A549 treated with CORT108297 at 1 μM for 4 hours (cell line): ENCODE measurements at places on chromosomes 6 and 20. TPM values are rescaled to one million over a fixed set of nuclear protein-coding genes. Genes with fewer than 3 reads are reported as not detected.

The MEI4 gene
- not detected in 5 replicates for total RNA-seq

The MROH8 gene
- 0.68 to 1.3 TPM (median 0.93 TPM) in 5 replicates for total RNA-seq

The HLA-DPA1 gene
- total RNA-seq: 0.05 to 0.22 TPM in 2 of 5 replicates, not detected in the others

The CFB gene
- total RNA-seq: 1.5 to 3.3 TPM (median 2.4 TPM) in 5 replicates

The IRAK1BP1 gene
- total RNA-seq: 0.66 to 0.78 TPM (median 0.74 TPM) in 5 replicates

The IPCEF1 gene
- total RNA-seq: 0.05 to 0.16 TPM (median 0.13 TPM) in 4 of 5 replicates, not detected in the other

The RIMS4 gene
- 1.2 to 1.9 TPM (median 1.5 TPM) in 5 replicates for total RNA-seq

The TRIM15 gene
- 0.08 to 0.09 TPM in 2 of 5 replicates, not detected in the others for total RNA-seq

The PTCHD4 gene
- total RNA-seq: 0.05 to 0.08 TPM (median 0.06 TPM) in 3 of 5 replicates, not detected in the others

The ZSWIM3 gene
- total RNA-seq: 1.4 to 2.1 TPM (median 1.4 TPM) in 5 replicates

The MICB gene
- total RNA-seq: 7.0 to 9.3 TPM (median 7.4 TPM) in 5 replicates

The TRIM40 gene
- not detected in 5 replicates for total RNA-seq

The C6orf58 gene
- 0.13 to 0.24 TPM (median 0.15 TPM) in 5 replicates for total RNA-seq

The SIRPG gene
- total RNA-seq: not detected in 5 replicates

The PI16 gene
- total RNA-seq: 0.06 TPM in 1 of 5 replicates, not detected in the others

The C20orf202 gene
- 0.05 to 0.13 TPM (median 0.07 TPM) in 3 of 5 replicates, not detected in the others for total RNA-seq

The ZNF165 gene
- 0.93 to 1.1 TPM (median 0.98 TPM) in 5 replicates for total RNA-seq

The PSORS1C2 gene
- not detected in 5 replicates for total RNA-seq

The CALHM6 gene
- 0.25 to 0.39 TPM in 2 of 5 replicates, not detected in the others for total RNA-seq

The RAET1L gene
- 0.30 to 0.40 TPM (median 0.33 TPM) in 5 replicates for total RNA-seq

The CST4 gene
- total RNA-seq: not detected in 5 replicates

The LRRC1 gene
- total RNA-seq: 5.1 to 6.2 TPM (median 6.0 TPM) in 5 replicates

The TPBG gene
- total RNA-seq: 40.9 to 50.7 TPM (median 47.8 TPM) in 5 replicates

The LCA5 gene
- total RNA-seq: 0.49 to 1.1 TPM (median 0.95 TPM) in 5 replicates

The C6orf120 gene
- total RNA-seq: 11.1 to 15.0 TPM (median 13.1 TPM) in 5 replicates

The FOXC1 gene
- 6.2 to 9.5 TPM (median 8.1 TPM) in 5 replicates for total RNA-seq

The MPIG6B gene
- not detected in 5 replicates for total RNA-seq

The HCRTR2 gene
- total RNA-seq: not detected in 5 replicates

The SYCP2 gene
- total RNA-seq: 0.35 to 0.60 TPM (median 0.50 TPM) in 5 replicates

The NANP gene
- total RNA-seq: 7.2 to 8.0 TPM (median 7.8 TPM) in 5 replicates

The OOEP gene
- not detected in 5 replicates for total RNA-seq

The SPDEF gene
- total RNA-seq: 1.4 to 2.4 TPM (median 1.9 TPM) in 5 replicates

The STMND1 gene
- not detected in 5 replicates for total RNA-seq

The POU5F1 gene
- 4.7 to 6.7 TPM (median 5.3 TPM) in 5 replicates for total RNA-seq

The PPP1R14C gene
- 0.71 to 1.2 TPM (median 1.1 TPM) in 5 replicates for total RNA-seq

The PTGIS gene
- total RNA-seq: 0.04 to 0.09 TPM (median 0.07 TPM) in 3 of 5 replicates, not detected in the others

The APCDD1L gene
- 0.03 to 0.08 TPM (median 0.07 TPM) in 5 replicates for total RNA-seq

The MCCD1 gene
- not detected in 5 replicates for total RNA-seq

The DOK5 gene
- 0.05 to 0.15 TPM (median 0.09 TPM) in 3 of 5 replicates, not detected in the others for total RNA-seq

The OTOR gene
- total RNA-seq: not detected in 5 replicates

The UBE3D gene
- 3.8 to 4.2 TPM (median 3.9 TPM) in 5 replicates for total RNA-seq

The SAMD5 gene
- 0.60 to 0.84 TPM (median 0.79 TPM) in 5 replicates for total RNA-seq

The PKIB gene
- 0.50 to 1.2 TPM (median 0.78 TPM) in 5 replicates for total RNA-seq

The TREM1 gene
- 0.10 to 0.23 TPM (median 0.16 TPM) in 4 of 5 replicates, not detected in the other for total RNA-seq

The BPIFB2 gene
- total RNA-seq: not detected in 5 replicates
